ENCODE measurements at places on chromosomes 11 and 22.
A peak's percentile ranks its signal among the peaks of the same experiment; 100 is the strongest.

DNA sequence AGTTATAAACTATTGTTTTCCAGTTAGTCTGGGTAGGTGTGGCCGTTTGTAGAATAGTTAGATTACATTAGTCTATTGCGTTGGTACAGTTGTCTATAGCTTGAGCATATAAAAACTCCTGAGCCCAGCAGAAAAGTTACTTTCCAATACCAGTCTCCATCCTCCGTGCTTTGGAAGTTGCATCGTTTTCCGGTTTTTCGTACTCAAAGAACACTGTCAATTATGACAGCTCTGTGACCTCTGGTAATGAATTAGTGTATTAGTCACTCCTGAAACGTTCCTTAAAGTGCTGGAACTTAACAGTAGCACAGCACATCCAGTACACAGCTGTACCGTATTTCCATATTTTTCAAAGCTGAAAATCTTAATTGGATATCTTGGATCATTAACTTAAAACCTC lies 808 bp upstream of the MSANTD2 start:
- DNase-seq = no peak

DNA sequence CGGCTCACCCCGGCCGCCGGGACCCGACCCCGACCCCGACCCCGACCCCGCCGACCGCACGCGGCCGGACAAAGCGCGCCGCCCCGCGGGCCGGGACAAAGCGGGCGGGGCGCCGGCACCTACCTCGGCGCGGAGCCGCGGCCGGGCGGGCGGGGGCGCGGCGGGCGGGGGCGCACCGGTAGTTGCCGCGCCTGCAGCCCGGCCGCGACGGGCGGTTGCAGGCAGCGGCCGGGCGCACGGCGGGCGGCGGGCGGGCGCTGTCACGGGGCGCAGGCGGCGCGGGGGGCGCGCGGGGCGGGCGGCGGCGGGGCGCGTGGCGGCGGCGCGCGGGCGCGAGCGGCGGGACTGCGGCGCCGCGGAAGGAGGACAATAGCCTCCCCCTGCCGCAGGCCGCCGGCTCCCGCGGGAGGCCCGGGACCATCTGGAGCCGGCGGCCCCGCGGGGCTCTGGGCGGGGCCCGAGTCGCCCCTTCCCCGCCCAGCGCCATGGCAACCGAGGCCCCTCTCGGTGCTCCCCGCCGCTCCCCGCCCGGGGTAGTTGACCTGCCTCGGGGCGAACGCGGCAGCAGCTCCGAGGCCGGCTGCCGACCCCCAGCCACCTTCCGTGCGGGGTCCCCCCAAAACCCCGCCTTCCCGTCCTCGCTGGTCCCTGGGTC lies 851 bp downstream of the SPTBN2 start:
- no peak for DNase-seq

DNA sequence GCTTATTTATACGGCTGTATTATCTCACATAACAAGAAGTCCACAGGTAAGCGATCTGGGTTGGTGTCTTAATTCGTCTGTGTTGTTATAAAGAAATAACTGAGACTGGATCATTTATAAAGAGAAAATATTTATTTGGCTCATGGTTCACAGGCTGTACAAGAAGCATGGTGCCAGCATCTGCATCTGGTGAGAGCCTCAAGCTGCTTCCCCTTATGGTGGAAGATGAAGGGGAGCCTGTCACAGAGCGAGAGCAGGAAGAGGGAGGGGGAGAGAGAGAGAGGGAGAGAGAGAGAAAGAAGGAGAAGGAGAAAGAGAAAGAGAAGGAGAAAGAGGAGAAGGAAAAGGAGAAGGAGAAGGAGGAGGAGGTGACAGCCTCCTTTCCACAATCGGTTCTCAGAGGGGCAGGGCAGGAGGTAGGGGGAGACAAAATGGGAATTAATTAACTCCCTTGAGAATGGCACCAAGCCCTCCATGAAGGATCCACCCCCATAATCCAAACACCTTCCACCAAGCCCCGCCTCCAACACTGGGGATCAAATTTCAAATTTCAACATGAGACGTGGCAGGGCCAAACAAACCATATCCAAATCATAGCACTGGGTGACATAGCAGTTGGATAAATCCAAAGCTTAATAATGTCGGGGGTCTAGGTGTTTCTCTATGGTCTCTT lies 15.0 kb upstream of the TRIM44 start:
- no peak for DNase-seq

- DNase-seq = no peak
Measured at GRCh38 chr11:131206671-131207070, 163.7 kb upstream of the NTM start.

- DNase-seq = no peak
Measured at GRCh38 chr11:420911-421321, 6.1 kb upstream of the SIGIRR start.

GRCh38 chr11:70508231-70508480 lies 109.8 kb downstream of the CTTN start:
- DNase-seq = no peak

- no peak for DNase-seq
Measured at GRCh38 chr22:25903294-25903693, 161.3 kb downstream of the MYO18B start.

DNA sequence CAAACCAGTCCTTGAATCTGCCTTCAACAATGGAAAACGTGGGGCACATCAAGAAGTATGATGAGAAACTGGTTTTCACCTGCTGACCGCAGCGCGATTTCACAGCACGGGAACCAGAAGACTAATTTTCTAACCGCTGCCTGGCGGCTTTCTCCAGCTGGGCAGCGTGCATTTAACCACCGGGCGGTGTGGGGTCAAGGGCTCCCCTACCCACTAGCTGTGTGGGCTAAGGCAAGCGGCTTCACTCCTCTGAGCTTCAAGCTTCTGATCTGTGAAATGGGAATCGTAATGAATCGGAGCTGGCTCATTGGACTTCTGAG lies 4.2 kb downstream of the SHANK2 start:
- no peak for DNase-seq

- DNase-seq = peak; percentile 45
Measured at GRCh38 chr11:46006418-46007070, 84.1 kb downstream of the LARGE2 start.

DNA sequence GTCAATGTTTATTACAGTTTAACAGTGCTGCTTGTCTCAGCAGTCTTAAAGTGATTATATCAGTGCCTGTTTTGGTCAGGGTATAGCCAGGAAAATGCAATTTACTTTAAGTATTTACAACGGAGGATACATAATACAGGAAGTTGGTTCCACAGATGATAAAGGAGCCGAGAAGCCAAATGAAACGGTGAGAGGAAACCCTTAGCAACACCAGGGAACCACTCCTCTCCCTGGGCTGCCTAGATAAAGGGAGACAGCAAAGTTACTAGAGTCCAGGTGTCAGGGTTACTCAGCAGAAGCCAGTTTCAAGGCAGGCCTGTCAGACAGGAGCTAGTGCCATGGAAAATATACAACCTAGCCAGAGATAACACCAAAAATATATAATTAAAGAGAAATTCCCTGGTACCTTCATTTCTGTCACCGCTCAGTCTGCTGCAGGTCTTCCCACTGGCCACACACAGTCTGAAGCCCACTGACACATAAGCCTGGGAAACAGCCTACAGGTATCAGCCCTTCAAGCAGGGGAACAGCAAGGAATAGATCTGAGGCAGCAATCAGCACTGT lies 55.5 kb downstream of the FAM76B start:
- DNase-seq = no peak

DNA sequence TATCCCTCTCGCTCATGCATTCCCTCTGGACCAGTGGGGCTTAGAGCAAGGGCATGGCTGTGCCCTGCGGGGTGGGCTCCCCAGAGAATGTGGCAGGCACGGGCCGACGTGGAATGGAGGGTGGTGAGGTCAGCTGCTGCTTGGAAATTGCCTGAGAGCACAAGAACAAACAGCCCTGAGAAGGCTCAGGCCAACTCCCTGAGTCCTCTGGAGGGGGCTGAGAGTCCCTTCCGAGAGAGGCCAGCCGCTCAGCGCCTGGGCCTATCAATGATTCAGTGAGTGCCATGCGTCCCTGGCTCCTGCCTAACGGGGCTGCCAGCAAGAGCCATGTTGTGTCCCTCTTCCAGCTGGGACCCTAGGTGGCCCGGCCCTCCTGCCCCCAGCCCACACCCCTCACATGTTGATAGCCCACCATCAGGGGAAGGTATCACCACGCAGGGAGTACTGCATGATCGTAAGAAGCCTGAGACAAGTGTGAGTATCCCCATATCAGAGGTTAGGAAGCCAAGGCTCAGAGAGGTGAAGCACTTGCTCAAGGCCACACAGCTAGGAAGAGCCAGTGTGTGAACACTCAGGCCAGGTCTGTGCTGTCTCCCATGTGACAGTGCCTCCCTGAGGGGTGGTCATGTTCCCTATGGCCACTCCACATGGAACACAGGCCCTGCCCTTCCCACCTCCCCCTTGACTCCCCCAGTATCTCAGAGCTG lies 55.8 kb downstream of the NECTIN1 start:
- no peak for DNase-seq

- DNase-seq = no peak
Measured at GRCh38 chr22:22165936-22166710, 78.5 kb upstream of the VPREB1 start.

DNA sequence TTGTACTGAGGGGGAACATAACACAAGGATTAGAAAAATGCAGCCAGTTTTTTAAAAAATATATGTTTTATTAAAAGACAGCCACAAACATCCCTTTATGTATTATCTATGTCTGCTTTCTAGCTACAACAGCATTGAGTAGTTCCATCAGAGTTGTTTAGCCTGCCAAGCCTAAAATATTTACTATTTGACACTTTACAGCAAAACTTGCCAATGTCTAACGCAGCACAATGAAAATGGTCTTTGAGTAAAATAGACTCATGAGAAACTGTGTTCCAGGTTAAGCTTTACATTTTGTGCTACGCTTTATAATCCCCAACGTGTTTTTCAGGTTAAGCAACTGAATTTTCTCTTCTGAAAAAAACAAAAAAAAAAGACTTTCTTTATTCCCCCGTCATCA lies 2211.5 kb upstream of the RAG2 start:
- no peak for DNase-seq

DNA sequence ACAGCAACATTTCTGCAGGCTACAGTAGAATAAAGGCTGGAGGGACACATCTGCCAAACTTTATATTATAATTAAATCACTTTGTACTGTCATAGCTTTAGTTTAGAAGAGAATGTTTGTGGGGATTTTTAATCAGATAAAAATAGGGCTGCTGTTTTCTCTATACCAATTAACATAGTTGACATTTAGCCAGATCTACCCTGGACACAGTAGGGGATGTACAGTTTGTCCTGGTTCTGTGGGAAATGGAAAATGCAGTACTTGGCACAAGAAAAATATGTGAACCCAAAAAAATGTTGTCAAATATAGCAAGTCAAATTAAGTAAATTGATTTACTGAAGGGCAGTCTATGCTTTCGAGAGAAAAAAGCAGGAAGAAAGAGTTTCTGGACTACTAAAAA lies 20.8 kb upstream of the PICALM start:
- no peak for DNase-seq

GRCh38 chr11:42239188-42239587 lies 779.7 kb upstream of the LRRC4C start:
- DNase-seq = no peak

DNA sequence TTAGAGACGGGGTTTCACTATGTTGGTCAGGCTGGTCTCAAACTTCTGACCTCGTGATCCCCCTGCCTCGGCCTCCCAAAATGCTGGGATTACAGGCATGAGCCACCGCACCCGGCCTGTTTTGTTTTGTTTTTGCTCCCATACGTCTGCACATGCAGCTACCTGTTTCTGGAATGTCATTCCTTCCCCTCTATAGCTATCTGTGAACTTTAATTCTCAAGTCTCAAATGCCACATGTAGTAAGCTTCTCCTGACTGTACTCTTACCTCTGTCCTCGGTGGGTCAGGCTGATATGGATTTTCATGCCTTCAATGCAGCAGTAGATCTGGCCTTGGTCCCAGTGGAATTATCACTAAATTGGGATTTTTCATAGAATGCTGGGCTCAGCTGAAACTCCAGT lies 12.4 kb upstream of the SWAP70 start:
- no peak for DNase-seq
